ENCODE measurements at places on chromosomes 5 and 9. TPM values are rescaled to one million over a fixed set of nuclear protein-coding genes. Genes with fewer than 3 reads are reported as not detected.

Gene FLT4
- 541 TPM for total RNA-seq

Gene IL3
- not detected for total RNA-seq

Gene HSPB3
- not detected for total RNA-seq

Gene BARHL1
- 2.4 TPM for total RNA-seq

Gene SLC6A18
- total RNA-seq: not detected

Gene TRIM36
- 9.9 TPM for total RNA-seq

Gene PKD2L2
- not detected for total RNA-seq

Gene ACTBL2
- total RNA-seq: not detected

Gene JAKMIP2
- total RNA-seq: 4.3 TPM

Gene C9orf50
- not detected for total RNA-seq

Gene CBY3
- not detected for total RNA-seq

Gene SMIM33
- total RNA-seq: not detected

DNA sequence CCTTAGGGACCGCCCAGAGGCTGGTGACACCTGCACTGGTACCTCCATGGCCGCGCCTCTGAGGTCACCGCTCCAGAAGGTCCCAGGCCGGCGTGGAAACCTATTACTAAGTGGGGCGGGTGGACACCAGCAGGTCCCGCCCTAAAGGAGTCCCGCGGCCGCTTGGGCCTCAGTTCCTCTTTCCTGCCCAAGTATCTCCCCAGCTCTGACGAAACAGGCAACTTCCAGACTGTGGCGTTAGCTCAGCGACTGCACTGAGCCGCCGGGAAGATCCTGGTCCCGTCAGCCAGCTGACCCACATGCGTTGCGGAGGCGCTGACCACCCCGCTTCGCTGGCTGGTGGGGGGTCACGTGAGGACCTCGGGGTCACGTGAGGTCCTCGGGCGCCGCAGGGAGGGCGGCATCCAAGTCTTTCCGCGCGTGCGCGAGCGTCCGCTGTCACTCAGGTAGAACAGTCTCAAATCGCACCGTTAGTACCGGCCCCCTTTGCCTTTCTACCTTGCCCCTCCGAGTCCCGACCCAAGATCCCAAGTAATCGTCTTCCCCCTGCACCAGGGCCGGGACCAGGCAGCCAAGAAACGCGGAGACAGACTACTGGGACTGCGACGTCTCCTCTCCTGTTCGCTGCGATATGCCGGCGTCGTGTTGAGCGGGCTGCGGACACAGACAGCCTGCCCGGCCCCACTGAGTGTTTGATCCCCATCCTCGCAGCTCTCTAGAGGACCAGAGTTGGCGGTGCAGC is 53.7 kb upstream of the KDM4C start:
- peaks cover 7% of the 10 kb centered on the region for H3K27me3 ChIP-seq
- H3K4me3 ChIP-seq: peak overlapping the region; percentile 96
- peak; percentile 81 for DNase-seq
- peaks cover 5% of the 10 kb centered on the region for H3K4me1 ChIP-seq
- peak overlapping the region; percentile 67 for H3K27ac ChIP-seq

- H3K36me3 ChIP-seq: no peaks in the 10 kb centered on the region
- H3K27me3 ChIP-seq: no peaks in the 10 kb centered on the region
- H3K27ac ChIP-seq: no peak overlapping the region
- H3K4me3 ChIP-seq: no peak overlapping the region
- no peak for DNase-seq
Observed at GRCh38 chr5:33631786-33632185, 191.0 kb downstream of the TARS1 start.

GRCh38 chr5:80260461-80260860 is 4.6 kb upstream of the SERINC5 start:
- no peak overlapping the region for H3K4me3 ChIP-seq
- no peak overlapping the region for H3K27ac ChIP-seq
- peaks cover 4% of the 10 kb centered on the region for H3K27me3 ChIP-seq
- H3K36me3 ChIP-seq: peaks cover 4% of the 10 kb centered on the region
- peaks cover 14% of the 10 kb centered on the region for H3K4me1 ChIP-seq

GRCh38 chr5:5145651-5146529 is 5.8 kb downstream of the ADAMTS16 start:
- no peak overlapping the region for H3K4me3 ChIP-seq
- peaks cover 3% of the 10 kb centered on the region for H3K27me3 ChIP-seq
- peaks cover 3% of the 10 kb centered on the region for H3K36me3 ChIP-seq
- peaks cover 5% of the 10 kb centered on the region for H3K4me1 ChIP-seq
- no peak overlapping the region for H3K27ac ChIP-seq

DNA sequence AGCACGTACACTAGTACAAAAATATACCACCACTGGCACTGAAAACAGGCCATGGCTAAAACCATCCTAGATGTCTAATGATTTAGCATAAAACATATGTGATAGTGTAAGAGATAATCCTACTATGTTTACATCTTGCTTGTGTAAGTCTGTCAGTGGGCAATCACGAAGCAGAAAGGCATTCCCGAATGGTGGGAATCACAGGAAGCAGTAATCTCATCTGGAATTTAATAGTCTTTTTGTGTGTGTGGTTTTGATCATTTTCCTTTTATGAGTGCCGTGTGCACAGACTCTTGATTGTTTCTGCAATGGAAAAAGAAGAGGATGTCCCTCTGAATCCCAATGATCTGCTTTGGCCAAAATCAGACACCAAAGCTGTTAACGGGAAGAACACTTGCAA is 200.5 kb downstream of the EBF1 start:
- no peak overlapping the region for H3K4me3 ChIP-seq
- H3K27me3 ChIP-seq: peaks cover 1% of the 10 kb centered on the region
- no peaks in the 10 kb centered on the region for H3K4me1 ChIP-seq
- H3K27ac ChIP-seq: no peak overlapping the region
- no peak for DNase-seq
- no peaks in the 10 kb centered on the region for H3K36me3 ChIP-seq

- no peaks in the 10 kb centered on the region for H3K27me3 ChIP-seq
- no peaks in the 10 kb centered on the region for H3K4me1 ChIP-seq
- no peak overlapping the region for H3K27ac ChIP-seq
- no peak overlapping the region for H3K4me3 ChIP-seq
Observed at GRCh38 chr5:36630201-36631145, 24.1 kb downstream of the SLC1A3 start.

DNA sequence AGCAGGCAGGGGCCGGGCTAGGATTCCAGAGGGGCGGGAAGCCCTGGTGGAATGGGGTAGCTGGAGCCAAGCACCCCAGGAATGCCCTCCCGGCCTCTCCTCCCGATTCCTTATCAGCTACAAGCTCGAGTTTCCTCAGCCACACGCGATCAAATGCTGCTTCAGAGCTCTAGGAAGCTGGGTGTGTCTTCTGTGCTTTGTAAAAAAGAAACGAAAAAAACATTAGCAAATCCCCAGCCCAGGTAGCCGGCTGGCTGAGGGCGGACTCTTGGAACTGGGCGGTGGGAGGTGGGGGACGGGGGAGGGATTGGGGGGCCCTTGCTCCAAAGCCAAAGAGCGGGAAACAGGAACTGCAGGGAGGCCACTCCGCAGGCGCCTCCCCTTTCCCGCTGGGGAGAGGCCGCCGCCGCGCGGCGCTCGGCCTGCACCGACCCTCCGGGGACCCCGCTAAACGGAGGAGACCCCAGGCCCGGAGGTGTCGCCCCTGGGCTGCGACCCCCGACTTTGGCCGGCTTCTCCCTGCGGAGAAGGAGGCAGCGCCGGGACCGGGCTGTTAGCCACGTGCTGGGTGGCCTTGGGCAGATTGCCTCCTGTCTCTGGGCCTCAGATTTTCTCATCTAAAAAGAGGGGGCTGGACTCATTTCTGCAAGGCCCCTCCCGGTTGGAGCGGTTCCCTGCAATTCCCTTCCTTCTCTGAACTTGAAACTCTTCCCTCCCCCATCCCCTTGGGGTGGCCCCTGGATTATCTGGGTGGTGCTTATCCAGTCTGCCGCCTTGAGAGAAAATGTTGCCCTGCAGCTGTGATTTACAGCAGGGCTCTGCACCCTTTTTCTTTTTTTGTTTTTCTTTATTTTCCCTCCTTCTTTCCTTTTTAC is 40.9 kb upstream of the FABP6 start:
- peaks cover 21% of the 10 kb centered on the region for H3K4me1 ChIP-seq
- peak overlapping the region; percentile 82 for H3K4me3 ChIP-seq
- H3K27me3 ChIP-seq: peaks cover 10% of the 10 kb centered on the region
- DNase-seq: peak; percentile 29

DNA sequence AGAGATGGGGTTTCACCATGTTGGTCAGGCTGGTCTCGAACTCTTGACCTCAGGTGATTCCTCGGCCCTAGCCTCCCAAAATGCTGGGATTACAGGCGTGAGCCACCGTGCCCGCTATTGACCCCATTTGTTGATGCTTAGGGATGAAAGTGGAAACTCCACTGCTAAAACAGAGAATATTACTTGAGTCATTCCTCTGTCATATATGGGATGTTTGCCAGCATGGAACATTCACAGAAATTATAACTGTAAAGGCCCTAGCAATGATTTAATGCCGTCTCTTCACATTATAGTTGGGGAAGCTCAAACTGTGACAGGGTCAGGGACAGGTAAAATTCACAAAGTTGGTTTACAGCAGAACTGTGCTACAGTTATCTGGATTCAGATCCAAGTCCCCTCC is 94.5 kb downstream of the TMC1 start:
- no peak overlapping the region for H3K27ac ChIP-seq
- H3K4me3 ChIP-seq: no peak overlapping the region
- no peaks in the 10 kb centered on the region for H3K36me3 ChIP-seq

DNA sequence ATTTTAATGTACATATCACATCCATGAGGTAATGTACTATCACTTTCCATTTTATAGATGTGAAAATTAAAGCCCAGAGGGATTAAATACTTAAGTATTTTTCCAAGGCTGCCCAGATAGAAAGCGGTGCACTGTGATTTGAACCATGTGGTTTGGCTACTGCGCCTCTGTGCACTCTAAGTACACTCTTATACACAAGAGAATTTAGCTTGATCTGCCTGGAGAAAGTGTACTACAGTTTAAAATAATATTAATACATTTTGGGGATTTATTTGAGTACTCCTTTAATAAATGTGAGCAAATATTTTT is 360.4 kb upstream of the ACTBL2 start:
- no peak for DNase-seq
- H3K27me3 ChIP-seq: peaks cover 2% of the 10 kb centered on the region
- no peak overlapping the region for H3K4me3 ChIP-seq

GRCh38 chr5:137393196-137393993 is 105.7 kb downstream of the SPOCK1 start:
- no peak overlapping the region for H3K4me3 ChIP-seq
- H3K36me3 ChIP-seq: no peaks in the 10 kb centered on the region
- H3K27ac ChIP-seq: no peak overlapping the region
- H3K4me1 ChIP-seq: no peaks in the 10 kb centered on the region
- no peaks in the 10 kb centered on the region for H3K27me3 ChIP-seq
- DNase-seq: no peak

DNA sequence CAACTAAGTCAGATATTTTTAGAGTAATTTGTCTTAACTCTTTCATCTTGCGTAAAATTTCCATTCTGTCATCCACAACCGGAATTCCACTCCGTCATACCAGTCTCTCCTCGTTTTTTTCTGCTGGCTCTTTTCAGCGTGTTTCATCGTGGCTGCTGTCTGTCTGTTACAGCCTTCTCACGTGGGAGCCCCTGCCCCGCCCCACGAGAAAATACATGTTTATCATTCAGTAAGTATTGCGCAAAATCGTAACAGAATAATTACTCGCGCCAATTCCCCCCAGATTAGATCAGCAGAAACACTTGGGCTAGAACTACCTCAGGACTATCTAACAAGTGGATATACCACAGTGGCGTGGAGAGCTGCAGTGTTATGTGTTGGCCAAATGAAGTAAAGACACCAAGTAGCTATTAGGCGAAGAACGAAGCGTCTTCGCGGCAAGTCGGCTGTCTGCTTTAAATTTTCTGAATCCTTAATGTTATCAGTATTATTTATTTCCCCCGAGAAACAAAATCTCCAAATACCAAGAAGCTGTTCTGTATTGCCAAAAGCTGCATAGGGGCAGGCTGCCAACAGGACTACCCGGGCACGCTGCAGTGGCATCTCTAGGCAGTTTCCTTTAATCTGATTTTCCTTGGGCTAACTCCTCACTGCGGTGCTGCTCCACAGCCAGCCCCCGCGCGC is 566 bp upstream of the FOCAD start:
- peak overlapping the region; percentile 79 for H3K27ac ChIP-seq
- peaks cover 18% of the 10 kb centered on the region for H3K4me1 ChIP-seq
- DNase-seq: no peak
- peaks cover 9% of the 10 kb centered on the region for H3K27me3 ChIP-seq
- peak overlapping the region; percentile 89 for H3K4me3 ChIP-seq

DNA sequence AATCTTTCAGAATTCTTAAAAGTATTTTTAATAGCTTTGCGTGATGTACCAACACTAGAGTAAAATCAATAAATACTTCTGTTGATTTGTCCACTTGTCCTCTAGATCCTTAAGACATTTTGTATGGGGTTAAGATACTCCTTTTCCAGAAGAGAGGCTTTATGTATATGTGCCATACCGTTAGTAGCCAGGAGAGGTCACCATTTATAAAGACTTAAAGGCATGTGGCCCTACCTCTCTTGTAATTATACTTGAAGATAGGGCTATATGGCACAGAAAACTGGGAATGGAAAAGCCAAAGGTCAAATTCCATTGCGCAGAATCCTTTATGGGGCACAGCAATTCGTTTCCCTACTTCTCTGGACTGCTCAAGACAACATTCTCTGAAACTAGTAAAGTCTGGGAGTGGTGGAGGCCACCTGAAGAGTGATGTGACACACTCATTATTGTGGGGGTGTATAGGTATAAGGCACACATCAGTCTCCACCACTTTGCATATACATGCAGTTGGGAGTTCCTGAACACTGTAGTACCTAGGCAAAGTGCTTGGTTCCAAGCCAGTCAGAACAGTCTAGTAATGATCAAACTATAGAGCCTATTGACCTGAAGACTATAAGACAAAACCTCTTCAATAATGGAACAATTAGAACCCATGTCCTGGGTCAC is 140.1 kb upstream of the FBXL17 start:
- no peak overlapping the region for H3K4me3 ChIP-seq
- H3K4me1 ChIP-seq: peaks cover 26% of the 10 kb centered on the region
- peak overlapping the region; percentile 84 for H3K27ac ChIP-seq
- peaks cover 3% of the 10 kb centered on the region for H3K27me3 ChIP-seq
- H3K36me3 ChIP-seq: no peaks in the 10 kb centered on the region

DNA sequence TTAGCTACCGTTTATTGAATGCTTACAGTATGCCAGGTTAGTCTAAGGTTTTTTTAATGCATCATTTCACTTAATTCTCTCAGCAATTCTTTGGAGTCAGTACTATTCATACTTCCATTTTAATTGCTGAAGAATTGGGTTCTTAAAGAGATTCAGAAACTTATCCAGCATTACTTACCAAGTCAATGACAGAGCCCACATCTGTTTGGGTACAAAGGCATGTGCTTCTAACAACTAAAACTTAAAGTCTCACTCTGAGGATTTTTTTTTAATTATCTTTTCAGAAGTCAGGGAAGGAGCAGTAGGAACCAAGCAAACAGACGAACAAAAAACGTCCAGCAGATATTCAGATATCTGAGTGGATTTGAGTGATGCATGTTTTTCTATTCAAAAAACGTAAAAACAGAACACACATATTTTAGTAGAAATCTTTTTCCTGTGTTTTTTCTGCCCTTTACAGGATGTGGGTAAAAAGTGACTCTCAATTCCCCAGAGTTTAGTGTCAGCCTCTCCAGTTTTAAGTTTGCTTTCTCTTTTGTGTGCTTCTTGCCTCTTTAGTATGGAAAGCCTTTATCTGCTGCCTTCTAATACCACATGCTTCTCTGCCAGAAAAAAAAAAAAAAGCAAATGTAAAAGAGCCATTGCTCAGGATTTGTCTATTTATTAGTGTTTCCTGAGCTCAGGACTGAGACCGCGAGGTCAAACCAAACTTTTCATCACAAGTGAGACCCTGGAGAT is 118.0 kb downstream of the PRKACG start:
- DNase-seq: no peak
- peaks cover 2% of the 10 kb centered on the region for H3K27me3 ChIP-seq
- H3K4me1 ChIP-seq: peaks cover 45% of the 10 kb centered on the region
- H3K4me3 ChIP-seq: no peak overlapping the region
- H3K36me3 ChIP-seq: no peaks in the 10 kb centered on the region

Data from endothelial cell (in vitro differentiated cells).